ENCODE measurements at places on chromosomes 3 and 15.
A peak's percentile ranks its signal among the peaks of the same experiment; 100 is the strongest.

DNA sequence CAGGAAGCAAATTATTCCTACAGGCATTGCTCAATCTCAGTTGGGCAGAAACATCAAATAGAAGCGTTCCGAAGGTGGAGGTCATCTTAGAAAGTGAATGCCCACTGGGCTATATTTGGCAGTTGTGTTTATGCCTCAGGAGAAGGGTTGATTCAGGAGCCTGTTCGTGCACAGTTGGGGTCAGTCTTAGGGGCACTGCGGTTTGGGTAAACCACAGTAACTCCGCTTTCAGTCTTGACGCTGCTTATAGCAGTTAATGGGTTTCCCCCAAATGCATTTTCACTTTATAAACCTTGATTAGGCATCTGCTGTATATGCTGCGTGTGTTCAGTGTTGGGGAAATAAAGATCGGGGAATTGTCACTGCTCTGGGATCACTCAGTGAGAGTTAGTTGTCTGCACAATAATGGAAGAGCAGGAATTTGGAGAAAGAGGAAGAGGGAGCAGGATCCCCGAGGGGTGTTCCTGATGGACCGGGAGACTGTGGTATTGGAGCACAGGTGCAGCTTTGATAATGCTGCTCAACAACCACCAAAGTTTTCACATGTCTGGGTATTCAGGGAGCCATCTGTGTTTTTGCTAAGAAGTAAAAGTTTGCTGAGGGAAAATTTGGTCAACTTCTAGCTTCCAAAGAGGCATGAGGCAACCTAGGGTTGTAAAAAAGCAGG, 124.3 kb upstream of the EIF1B start:
- DNase-seq = no peak

DNA sequence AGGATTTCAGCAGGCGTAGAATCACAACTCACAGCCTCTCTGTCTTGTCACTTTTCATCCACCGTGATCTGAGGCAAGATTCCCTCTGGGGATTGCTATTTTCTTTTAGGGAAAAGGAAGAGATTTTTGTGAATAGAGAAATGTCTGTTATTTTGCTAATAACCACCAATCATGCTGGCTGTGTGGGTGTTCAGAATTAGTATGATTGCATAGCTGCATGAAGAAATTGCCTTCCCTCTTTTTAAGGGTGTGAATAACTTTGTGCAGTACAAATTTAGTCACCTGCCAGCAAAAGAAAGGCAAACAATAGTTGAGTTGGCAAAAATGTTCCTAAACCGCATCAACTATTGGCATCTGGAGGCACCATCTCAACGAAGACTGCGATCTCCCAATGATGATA, 60.8 kb downstream of the KAT2B start:
- no peak for DNase-seq

- no peak for DNase-seq
Measured at GRCh38 chr3:180116658-180117057, 79.9 kb upstream of the PEX5L start.

DNA sequence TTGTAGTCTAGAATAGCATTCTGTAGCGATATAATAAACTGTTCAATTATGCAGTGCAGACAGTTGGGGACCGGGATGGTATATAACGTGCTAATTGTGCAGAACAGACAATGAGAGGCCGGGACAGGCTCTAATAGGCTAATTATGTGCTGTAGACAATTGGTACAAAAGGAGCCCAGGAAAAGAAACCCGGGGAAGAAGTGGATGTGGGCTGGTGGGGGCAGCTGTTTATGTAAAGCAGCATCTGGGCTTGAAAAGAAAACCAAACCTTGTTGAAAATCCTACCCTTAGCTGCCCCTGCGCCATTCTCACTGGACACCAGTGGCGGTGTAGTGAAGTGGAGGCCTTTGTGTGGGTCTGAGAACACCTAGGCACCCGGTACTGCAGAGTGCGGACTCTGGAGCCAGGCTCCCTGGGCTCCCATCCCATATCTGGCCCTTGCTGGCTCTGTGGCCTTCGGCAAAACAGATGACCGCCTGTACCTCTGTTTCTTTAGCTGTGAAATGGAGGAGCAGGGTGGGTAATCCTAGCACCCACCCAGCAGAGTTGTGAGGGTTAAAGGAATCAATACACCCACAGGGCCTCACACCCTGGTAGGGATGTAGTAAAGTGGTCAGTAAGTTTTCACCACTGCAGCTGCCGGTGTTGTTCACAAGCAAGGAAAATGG, 51.5 kb downstream of the CMTM6 start:
- DNase-seq = no peak

DNA sequence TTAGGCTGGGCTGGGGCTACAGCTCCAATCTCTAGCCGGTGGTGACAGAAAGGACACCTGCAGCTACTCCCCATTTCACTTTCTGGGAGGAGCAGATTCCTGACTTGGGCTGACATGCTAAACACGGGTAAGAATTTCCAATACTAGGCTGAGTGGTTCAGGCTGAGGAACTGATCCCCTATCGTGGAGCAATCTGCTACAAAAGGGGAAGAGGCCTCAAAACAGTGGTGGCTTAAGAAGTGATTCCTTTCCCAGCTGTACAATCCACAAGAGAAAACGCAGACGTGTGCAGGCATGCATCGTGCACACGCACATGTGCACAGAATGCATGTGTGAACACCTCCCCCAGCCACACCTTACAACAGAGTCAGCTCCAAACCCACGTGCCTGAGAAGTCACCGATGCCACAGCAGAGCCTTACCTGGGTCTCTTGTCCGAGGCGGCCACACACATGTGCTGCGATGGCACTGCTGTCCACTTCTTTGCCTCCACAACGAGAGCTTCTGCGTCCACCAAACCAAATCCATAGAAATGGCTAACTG, 86.7 kb upstream of the SNRPA1 start:
- DNase-seq = no peak

DNA sequence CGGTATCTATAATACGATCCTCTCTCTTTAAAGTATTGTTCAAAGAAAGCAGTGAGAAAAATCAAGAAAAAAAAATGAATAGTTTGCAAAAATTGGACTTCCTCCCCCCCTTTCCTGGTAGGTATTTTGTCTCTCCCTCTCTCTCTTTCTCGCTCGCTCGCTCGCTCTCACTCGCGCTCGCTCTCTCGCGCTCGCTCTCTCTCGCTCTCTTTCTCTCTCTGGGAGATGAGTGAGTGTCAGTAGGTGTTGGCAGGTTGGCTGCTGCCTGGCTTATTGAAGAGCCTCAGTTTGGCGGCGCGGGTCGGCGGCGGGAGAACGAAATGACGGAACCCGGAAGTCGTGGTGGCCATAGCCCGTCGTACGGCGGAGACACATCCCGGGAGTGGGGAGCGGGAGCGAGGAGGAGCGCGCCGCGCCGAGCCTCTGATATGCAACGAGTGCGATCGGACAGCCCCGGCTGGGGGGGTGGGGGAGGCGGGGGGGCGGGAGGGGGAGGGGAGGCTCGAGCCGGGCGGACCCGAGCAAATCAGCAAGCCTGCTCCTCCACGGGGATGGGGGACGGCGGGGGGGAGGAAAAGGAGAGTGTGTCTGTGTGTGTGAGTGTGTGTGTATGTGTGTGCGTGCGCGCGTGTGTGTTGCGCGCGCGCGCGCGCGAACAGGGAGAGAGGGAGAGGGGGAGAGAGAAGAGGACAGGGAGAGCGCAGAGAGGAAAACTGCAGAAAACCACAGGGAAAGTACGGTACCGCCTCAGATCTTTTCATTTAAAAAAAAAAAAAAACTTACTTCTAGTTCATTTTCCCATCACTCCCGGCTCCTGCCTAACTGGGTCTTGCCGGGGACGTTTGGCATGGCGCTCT, at the start of gene MEIS2:
Gene MEIS2 (minus strand): TSS at position 441 of the 857 bp plus-strand sequence. CDS start 1,083 bp downstream, outside the sequence.
- peak; percentile 37 for DNase-seq

DNA sequence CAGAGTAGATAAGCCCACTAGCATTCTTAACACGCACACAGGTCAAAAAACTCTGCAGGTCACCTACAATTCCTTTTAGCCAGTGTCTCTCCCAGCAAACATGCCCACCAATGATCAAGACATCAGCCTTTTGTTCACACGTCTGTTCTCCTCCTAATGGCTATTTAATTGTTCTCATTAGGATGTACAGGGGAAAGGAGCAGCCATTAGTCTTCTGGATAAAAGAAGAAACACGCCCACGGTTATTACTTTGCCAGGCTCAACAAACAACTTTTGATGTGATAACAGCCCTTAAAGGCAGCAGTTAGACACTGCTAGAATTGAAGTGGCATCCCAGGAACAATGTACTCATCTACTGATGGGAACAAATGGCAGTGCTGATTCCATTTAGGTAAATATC, 108.8 kb downstream of the NTRK3 start:
- DNase-seq = no peak

GRCh38 chr3:54427941-54428871, 305.9 kb downstream of the CACNA2D3 start:
- peak; percentile 22 for DNase-seq

GRCh38 chr15:53675832-53676231, 83.6 kb downstream of the WDR72 start:
- DNase-seq = no peak

DNA sequence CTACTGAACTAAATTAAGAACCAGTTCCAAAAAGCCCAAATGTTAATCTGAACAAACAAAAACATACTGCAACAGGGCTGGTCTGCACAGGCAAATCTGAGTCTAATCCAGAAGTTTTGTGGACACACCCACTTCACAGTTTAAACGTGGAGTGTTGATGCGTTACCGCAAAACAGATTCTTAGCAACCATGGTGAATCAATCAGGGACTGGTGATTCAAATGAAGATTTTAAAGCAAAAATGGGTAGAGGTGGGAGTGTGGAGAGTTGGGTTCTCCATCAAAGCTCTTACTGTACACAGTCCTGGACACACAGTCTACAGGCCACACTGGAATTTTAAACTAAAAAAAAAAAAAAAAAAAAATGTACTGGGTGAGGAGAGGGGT, 5.2 kb downstream of the ANXA2 start:
- peak; percentile 25 for DNase-seq

DNA sequence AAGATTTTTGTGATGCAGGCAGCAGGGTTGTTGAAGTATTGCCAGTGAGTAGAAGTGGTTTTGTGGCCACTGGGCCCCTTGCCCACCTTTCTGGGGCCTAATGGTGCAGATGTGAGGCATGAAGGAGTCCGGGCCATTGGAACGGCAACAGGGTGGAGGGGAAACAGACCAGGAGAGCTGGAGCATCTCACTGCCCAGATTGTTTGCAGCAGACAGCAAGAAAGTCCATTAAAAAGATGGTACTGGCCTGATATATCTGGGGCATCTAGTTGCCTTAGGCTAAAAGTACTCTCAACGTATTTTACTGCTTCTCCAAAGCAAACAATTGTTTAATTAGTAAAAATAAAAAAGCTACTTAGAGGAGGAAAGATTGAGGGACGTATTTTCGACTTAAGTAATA, 298.4 kb downstream of the SATB1 start:
- DNase-seq = no peak
